ENCODE measurements at places on chromosomes 6 and 20.

DNA sequence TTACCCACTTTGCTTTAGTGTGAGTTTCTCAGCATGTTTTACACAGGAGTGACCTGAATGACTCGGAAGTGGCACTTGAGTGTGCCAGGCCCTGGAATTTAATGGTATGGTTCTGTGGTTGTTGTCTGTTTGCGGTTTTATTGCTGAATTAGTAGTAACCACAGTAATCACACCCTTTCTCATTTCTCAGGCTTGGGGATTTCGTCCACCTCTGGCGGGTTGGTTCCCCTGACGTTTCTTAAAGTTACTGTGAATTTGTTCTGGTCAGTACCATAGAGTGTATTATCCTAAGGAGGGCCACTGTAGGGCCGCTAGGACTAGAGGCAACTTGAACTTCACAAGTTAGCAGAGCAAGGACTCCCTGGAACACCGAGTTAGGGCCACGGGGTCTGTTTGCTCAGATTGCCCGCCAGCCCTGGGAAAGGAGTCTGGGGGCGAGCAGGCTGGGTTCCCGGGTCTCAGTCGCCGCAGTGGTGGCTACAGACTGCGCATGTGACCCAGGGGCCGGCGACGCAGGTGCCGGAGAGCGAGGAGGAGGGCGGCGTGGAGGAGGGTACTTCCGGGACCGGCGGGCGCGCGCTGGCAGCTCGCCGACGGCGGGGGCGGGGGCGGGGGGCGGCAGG, 546 bp upstream of the KLHL32 start:
- no peak for DNase-seq

DNA sequence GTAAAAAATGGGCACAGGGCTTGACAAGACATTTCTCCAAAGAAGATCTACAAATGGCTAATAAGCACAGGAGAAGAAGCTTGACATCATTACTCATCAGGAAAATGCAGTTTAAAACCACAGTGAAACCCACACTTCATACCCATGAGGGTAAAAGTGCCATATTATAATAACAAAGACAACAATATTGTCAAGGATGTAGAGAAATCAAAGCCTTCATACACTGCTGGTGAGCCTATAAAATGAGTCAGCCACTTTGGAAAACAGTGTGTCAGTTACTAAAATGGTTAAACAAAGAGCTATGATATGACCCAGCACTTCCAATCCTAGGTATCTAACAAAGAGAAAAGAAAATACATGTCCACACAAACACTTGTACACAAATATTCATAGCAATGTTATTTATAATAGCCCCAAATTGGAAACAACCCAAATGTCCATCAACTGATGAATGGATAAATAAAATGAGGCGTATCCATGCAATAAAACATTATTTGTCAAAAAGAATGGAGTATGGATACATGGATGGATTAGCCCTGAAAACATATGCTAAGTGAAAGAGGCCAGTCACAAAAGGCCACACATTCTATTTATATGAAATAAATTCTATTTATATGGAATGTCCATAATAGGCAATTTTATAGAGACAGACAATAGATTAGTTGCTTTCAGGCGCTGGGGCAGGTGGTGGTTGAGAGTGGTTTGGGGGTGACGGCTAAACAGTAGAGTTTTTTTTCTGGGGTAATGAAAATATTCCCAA, 11.5 kb upstream of the IL20RA start:
- no peak for DNase-seq

GRCh38 chr20:38369389-38369788, 23.1 kb downstream of the LBP start:
- DNase-seq, result peak; percentile 27

- DNase-seq, result peak; percentile 42
Measured at GRCh38 chr6:115891111-115891669, 169.5 kb downstream of the FRK start.

GRCh38 chr20:21512634-21513180, 1.2 kb downstream of the NKX2-2 start:
- no peak for DNase-seq

- peak; percentile 94 for DNase-seq
Measured at GRCh38 chr6:155201461-155202226, 62.2 kb upstream of the CLDN20 start.

- DNase-seq, result no peak
Measured at GRCh38 chr20:18808712-18809111, 4.9 kb upstream of the SCP2D1 start.

DNA sequence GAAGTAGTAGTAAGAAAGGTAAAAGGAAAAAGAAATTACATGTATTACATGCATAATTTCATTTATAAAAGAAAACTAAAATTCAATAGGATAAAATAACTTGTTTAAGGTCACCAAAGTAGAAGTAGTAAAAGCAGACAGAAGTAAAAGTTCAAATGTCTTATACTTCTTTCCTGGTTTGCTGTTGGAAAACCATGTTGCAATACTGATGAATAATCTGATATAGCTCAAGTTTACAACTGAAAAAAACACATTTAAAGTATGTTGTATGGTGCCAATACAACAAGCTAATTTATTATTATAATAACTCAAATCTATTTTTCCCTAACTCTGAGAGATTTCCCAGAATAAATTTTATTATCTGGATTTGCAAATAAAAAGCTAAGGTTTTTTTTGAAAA, 78.3 kb downstream of the PHIP start:
- DNase-seq, result no peak

GRCh38 chr20:64223526-64224067, 32.0 kb upstream of the PCMTD2 start:
- peak; percentile 11 for DNase-seq

DNA sequence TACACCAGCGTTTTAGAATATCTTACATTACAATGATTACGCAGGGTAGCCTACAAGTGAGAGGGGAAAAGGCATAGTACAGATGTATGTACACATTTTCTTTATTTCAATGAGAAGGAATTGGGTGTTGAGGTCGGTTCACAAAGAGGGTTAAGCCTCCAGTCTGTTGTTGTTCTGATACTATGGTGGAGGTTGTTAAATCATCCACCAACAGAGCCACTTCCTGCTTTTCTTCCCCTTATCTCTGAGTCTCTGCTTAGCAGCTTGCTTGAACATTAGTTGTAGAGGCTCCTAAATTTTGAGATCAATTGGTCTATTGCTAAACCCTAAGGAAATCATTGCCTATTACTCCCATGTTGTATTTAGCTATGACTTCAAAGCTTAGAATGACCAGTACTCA, 7.3 kb downstream of the RGS17 start:
- DNase-seq, result no peak

DNA sequence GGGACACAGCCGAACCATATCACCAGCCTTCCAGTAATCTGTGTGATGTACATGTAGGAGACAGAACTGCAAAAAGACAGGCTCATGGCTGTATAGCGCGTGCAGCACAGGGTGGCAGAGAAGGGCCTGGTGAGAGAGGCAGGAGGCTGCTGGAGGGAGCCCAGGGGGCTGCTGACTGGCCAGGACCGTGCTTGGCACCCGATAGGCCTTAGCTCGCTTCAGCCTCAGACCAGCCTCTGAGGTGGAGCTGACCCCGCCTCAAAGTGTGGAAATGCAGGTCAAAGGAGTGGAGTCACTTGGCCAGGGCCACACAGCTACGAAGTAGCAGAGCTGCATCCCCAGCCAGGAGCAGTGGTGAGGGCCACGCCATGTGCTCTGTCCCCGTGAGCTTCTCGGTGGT, 707.6 kb downstream of the QKI start:
- no peak for DNase-seq

DNA sequence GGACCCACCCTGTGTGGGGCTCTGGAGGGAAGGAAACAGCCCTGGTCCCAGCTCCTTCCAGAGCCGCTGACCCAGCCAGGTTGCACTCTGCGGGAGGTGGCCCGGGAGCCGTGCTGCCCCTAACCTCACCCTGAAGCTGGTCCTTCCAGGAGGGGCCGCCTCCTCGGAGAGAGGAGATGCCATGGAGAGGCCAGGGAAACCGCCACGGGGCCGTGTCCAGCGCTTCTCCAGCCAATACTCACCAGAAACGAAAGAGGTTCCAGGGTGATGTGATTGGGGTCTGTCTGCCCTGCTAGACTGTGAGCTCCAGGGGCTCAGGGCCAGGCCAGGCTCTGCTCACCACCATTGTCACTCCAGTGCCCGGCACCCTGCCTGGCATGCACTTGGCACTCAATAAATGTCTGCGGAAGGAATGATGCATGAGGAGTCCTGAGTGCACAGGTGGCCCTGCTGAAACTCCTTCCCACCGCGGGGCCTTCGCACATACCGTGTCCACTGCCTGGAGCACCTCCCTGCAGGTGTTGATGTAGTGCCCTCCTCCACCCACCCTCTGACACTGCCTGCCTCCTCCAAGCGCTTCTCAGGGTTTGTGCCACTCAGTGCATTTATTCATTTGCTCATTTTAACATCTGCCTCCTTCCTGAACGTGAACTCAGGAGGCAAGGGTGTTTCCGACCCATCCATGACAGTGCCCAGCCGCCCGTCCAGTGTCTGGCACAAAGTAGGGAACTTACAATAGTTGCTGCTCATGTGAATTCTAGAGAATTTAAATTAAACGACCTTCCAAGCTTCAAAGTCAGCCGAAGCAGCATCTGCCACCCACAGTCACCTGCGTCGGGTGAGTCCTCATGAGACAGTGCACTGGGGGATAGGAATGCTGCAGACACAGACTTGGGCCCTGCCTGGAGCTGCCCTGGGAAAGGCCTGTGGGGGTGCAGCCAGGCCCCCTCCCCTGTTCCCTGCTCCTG, 30.3 kb downstream of the RBM38 start:
- DNase-seq, result no peak

DNA sequence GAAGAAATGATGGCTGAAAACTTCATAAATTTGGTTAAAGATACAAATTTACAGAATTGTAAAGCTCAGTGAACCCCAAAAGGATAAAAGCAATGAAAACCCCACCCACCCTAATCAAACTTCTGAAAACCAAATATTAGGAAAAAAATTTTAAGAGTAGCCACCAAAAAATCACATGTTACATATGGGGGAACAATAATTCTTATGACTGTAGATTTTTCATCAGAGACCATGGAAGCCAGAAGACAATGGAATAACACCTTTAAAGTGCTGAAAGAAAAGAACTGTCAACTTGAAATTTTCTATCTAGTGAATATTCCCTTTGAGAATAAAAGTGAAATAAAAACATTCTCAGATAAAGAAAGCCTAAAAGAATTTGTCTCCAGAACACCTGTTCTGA, 24.4 kb downstream of the PROCR start:
- no peak for DNase-seq

DNA sequence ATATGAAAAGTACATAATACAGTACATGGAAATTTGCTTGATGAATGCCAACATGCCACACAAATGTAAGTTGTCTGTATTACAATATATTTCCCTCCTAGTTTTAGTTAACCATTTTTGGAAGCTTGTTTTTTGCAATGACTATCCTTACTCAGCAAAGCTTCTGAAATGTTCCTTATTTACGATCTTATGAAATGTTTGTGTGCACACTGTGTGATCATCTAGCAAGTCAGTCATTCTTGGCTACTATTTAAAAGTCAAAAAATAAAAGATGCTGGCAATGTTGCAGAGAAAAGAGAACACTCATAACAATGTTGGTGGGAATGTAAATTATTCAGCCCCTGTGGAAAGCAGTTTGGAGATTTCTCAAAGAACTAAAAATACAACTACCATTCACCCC, 33.8 kb downstream of the SUMO4 start:
- peak; percentile 11 for DNase-seq

DNA sequence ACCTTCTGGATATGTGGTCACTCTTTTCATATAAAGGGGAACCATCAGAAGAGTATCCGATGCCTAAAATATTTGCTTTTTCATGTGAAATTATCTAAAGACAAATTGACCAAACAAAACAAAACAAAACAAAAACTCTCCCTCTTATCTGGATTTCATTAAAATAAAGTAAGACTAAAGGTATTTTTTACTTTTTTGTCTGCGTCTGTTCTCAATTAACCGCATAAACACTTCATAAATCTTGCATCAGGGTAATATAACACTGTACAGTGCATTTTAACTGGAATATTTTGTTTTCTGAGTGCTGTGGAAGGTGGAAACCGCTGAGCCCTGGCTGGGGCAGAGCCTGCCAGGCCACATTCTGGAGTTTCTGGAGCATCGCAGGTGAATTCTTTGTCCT, 234.1 kb upstream of the ZFP64 start:
- DNase-seq, result no peak

GRCh38 chr6:126156973-126157372, 170.6 kb downstream of the TRMT11 start:
- no peak for DNase-seq

DNA sequence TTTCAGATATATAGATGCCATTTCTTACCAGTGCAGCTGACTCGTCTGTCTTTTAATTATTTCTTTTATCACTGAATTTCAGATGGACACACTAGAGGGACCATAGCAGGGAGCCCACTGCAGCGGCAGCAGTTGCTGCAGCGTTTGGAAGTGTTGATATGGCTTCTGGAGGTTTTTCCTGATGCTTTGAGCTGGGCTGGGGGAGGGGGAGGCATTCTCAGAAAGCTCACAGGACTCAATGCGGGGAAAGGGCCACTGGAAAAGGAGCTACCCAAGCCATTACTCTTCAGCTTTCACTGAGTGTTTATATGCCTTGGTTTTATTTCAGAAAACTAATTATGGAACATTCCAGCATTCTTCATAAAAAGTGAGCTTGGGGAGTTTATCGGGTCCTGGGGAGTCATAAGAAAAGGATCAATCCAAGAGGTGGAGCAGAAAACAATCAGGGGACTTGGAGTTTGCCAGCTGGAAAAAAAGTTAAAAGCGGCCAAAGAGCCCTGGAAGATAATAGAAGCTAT, 740.4 kb upstream of the FLRT3 start:
- DNase-seq, result no peak

DNA sequence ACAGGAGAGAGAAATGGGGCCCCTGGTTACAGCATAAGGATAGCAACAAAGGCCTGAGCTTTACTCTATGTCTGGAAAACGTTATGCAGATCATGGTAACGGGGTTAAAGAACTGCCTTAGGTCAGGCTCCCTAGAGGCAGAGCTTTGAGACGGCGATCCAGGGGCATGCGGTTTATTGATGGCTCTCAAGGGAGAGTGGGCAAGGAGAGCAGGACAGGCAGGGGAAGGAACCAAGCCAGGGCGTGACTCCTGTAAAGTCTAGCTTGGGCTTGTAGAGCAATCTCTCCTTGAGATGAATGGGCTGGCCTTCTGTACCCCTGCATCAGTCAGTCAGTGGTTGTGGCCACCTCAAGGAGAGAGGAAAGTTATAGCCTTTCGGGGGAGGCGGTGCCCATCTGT, 12.5 kb upstream of the FERMT1 start:
- DNase-seq, result no peak

- no peak for DNase-seq
Measured at GRCh38 chr6:68642977-68643376, 7.9 kb downstream of the ADGRB3 start.

- no peak for DNase-seq
Measured at GRCh38 chr6:108243836-108244235, 17.0 kb downstream of the SNX3 start.

GRCh38 chr6:133741375-133741861, 147.5 kb upstream of the TCF21 start:
- no peak for DNase-seq

- DNase-seq, result no peak
Measured at GRCh38 chr6:96947055-96947454, 22.5 kb downstream of the KLHL32 start.

GRCh38 chr6:75115481-75115880, 90.4 kb downstream of the COL12A1 start:
- DNase-seq, result peak; percentile 39

Data from EH (cell line).